H7 (cell line): ENCODE measurements at places on chromosomes 2 and 18.

GRCh38 chr2:66431846-66432587 is 2.9 kb upstream of the MEIS1 start:
- peak; percentile 61 for DNase-seq

DNA sequence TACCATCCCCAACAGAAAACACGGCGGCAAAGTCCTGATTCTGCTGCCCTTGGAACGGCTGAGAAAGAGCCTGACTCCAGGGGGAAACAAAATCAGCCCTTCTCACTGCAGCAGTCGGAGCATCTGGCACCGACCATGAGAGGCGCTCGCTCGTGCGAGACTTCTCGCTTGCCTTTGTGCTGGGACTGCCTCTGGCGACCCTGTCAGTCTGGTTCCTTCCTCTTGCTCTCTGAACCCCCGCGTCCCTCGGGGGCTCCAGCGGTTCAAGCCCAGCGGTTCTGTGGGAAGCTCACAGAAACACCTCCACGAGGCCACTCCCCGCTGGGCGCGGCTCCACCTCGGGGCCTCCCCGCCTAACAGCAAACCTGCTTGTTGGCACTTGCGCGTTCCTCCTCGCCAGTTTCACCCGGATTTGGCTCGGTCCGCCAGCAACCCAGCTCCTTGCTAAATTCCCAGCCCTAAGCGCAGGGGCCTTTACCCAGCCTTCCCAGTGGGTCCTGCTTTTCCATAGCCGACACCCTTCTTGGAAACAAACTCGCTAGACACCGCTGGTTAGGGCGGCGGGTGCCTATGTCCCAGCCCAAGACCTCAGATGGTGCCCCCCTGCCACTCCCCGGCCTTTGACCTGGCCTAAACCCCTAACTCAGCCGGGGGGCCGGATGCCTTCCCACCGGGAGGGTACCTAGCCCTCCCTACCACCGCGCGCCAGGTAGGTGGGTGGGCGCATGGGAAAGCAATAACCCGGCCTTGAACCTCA is 2.2 kb downstream of the RND3 start:
- peak; percentile 78 for DNase-seq

GRCh38 chr18:55489034-55489986 is 98.7 kb downstream of the TCF4 start:
- DNase-seq, result no peak

DNA sequence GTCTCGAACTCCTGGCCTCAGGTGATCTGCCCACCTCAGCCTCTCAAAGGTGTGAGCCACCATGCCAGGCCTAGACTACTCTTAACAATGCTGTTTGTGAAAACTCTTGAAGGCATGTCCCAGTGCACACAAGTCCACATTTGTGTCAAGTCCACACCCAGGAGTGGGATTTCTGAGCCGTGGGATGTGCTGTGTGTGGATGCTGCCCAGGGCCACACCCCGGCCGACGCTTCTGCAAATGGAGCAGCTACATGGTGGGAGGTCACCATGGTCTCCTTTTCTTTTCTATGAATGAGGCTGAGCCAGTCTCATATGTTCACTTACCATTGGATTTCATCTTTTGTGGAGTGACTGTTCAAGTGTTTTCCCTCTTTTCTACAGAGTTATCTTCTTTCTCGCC is 15.8 kb downstream of the SNED1 start:
- no peak for DNase-seq

GRCh38 chr2:184472481-184472880 is 125.8 kb upstream of the ZNF804A start:
- DNase-seq, result no peak

DNA sequence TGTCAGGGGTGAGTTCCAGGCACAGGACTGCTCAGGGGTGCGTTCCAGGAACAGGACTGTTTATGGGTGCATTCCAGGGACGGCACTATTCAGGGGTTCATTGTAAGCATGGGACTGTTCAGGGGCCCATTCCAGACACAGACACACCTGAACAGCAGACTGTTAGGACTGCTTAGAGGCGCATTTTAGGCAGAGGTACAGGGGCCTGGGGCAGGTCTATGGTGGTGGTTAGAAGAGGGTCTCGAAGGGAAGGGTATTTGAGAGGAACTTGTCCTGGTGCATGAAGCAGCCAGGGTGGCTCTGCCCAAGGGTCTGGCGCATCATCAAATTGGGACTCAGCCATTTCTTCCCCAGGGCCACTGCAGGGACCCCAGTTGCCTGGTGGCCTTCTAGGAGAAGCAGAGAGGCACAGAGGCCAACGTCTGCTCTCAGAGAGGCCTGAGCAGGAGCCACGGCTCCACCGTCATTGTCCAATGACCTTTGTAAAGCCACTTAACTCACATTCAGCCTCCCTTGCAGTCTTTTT is 14.8 kb upstream of the MLPH start:
- DNase-seq, result no peak

DNA sequence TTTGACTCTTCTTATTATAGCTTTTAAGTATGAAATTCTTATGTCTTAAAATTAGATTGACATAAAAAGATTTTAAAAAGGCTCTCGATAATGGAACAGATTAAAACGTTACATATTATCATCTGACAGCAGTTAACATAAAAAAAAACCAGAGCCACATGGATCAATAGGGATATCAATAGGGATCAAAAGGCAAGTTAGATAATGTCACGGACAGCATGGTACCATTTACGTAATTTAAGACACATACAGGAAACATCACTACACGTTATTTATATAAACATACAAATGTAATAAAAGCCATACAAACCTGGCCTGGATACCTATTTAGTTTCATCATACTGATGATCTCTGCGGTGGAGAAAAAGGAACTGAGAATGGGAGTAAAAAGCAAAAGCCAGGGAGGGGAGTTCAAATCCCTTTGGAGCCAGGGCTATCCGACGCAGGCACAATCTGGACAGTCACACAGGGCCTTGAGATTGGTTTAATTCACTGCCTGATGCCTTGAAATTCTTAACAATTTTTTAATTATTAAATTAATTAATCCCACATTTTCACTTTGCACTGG is 227.2 kb downstream of the AFF3 start:
- DNase-seq, result no peak

- no peak for DNase-seq
Observed at GRCh38 chr2:68372485-68372884, 7.4 kb downstream of the PLEK start.

- peak; percentile 36 for DNase-seq
Observed at GRCh38 chr2:31675485-31675901, 94.8 kb upstream of the SRD5A2 start.

GRCh38 chr2:179132076-179132475 is 82.1 kb upstream of the CCDC141 start:
- DNase-seq, result no peak

- peak; percentile 22 for DNase-seq
Observed at GRCh38 chr18:59005262-59005661, 134.4 kb upstream of the SEC11C start.
